Right cardiac atrium (tissue), 5 donors: ENCODE measurements at places on chromosomes 6 and 20. TPM values are rescaled to one million over a fixed set of nuclear protein-coding genes. Genes with fewer than 3 reads are reported as not detected.

Gene GHRH
- 19.5 TPM for polyA plus RNA-seq

Gene SCRT2
- polyA plus RNA-seq, result not detected

Gene LY6G5C
- polyA plus RNA-seq, result 5.0 TPM

Gene KHDRBS2
- not detected for polyA plus RNA-seq

DNA sequence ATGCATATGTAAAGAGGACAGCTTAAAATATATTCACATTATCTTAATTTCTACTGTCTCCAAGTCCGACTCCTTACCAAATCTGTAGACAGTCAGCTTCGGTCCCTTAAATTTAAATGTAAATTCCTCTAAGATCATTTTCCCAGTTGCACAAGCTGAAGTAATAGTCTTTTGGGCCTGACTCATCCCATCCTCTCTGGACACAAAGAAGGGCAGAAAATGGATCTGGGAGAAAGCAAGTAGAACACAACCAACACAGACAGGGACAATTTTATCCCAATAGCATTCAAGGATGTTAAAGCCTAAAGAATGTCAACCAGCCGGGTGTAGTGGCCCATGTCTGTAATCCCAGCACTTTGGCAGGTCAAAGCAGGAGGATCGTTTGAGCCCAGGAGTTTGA lies 228.3 kb downstream of the ARHGAP18 start:
- no peak for DNase-seq

Gene WFDC10B
- not detected for polyA plus RNA-seq

GRCh38 chr20:25282796-25283195 lies 34.9 kb downstream of the PYGB start:
- peak; percentile 35 for DNase-seq

Gene RBBP9
- polyA plus RNA-seq, result 4.2 TPM

DNA sequence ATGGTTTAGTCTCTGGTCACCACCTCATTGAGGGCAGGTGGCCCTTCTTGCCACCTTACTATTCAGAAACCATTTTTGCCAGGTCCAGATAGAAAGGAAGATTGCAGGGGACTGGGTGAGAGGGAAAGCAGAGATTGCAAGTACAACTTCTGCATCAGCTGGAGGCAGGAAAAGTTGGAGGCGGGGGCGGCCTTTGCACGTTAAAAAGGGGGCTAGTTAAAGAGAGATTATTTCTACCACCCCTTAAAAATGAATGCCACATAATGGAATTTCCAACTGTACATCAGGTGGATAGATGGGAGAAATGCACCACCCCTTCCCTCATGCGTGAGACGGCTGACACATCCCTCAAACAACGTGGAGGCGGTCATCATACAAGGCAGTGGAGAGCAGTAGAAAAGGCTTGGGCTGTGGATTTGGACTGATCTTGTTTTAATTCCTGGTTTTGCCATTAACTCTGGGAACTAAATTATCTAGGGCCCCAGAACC lies 95.4 kb upstream of the CNKSR3 start:
- DNase-seq, result no peak

- peak; percentile 40 for DNase-seq
These were observed 34.3 kb downstream of the PYGB start for GRCh38 chr20:25282034-25282781.

Gene MEP1A
- not detected for polyA plus RNA-seq

DNA sequence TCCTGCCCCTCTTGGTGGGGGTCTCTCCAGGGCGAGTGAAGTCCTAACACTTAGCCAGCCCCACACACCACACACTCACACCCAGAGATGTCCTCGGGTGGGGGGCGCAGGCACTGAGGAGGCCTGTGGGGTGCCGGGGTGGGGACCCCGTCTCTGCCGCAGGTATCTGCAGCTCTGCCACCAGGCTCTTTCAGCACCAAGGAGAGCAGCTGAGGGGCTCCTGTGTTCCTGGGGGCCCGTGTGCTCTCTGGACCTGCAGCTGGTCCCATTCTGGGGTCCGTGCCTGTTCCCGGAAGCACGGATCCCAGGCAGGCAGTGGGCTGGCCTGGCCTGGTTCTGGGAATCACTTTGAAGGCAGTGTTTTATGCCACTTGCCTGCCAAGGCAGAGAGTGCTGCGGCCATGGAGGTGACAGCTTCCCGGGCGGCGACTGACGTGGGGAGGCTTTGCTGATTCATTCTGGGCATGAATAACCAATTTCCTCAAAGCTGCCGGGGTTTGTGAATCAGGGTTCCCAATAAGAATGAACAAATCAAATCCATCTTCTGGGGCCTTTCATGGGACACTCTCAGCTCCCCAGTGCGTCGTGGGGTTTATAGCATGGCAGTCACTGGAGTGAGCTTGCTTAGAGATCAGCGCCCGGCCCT lies 54.4 kb upstream of the SLCO4A1 start:
- DNase-seq, result peak; percentile 14

- no peak for DNase-seq
These were observed 26.8 kb upstream of the CLIC5 start for GRCh38 chr6:46042355-46042999.

Gene KCNK17
- polyA plus RNA-seq, result 2.5 TPM

Gene HFE
- polyA plus RNA-seq, result 5.3 TPM
